ENCODE measurements at places on chromosomes 11 and 22. TPM values are rescaled to one million over a fixed set of nuclear protein-coding genes. Genes with fewer than 3 reads are reported as not detected.

OR52E8 gene
- total RNA-seq: not detected

SLC22A8 gene
- total RNA-seq: not detected

C11orf16 gene
- not detected for total RNA-seq

OR8A1 gene
- not detected for total RNA-seq

OR2D2 gene
- not detected for total RNA-seq

DNA sequence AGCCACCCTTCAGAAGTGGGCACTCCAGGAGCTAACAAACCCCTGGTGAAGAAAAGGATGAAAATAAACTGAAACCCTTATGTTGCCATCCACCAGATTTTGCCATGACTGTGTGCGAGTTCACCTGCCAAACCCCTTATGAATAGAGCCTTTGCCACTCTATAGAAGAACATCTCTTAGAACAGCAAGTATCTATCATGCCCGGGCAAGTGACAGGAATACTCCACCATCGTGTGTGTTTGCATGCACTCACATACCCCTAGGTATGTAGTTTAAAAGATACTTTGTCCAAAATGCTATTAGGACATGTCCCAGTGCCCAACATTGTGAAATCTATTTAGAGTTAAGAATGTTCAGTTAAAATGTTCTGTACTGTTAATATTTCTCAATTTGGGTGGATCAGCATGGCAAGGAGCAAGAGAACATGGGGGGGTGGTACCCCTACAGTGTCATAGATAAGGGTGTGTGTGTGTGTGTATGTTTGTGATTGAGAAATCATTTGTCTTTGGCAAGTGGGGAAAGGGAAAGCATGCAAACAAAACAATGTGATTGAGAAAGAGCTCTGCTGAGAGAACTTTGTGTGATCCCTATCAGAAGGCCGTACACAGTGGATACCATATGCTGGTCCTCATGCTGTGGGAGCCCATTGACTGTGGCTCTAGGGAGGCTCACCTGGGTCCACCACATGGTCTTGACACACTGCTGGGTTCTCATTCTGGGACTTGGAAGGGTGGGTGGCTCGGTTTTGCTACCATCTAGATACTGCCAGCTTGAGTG, 94.9 kb downstream of the ZBTB16 start:
- peak; percentile 75 for DNase-seq

DNA sequence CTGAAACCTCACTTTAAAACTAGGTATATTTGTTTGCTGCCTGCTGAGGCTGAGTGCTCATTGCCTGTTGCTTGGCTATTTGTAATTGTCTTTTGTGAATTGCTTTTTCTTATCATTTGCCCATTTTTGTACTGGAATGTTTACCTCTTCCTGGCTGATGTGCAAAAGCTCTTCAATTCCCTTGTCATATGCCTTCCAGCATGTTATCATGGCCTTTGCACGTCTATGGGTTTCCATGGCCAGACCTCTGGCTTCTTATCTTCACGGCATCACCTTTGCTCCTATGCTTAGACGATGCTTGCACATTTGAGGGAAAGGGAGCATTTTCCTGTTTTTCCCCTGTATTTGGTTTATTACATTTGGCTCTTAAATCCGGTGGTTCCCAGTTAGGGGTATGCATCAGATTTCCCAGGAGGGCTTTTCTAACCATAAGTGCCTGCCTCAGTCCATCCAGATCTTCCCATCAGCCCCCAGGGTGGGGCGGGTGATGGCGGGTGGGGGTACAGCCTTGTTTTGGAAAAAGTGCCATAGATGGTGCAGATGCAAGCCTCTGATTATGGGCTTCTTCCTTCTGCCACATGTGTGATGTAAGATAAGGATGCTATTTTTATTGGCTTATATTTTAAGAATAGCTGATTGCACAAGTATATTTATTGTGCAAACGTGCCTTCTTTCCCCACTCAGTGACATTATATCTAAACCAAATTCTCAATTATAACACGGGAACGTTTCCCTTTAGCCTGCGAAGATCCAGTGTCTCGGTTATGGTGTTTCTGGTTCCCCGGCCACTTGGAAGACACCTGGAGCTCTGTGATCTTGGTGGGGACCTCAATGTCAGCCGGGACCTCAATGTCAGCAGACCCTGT, 70.6 kb upstream of the SEPTIN5 start:
- peak; percentile 29 for DNase-seq

GRCh38 chr22:23803001-23803819, 16.4 kb downstream of the SMARCB1 start:
- no peak for DNase-seq

DNA sequence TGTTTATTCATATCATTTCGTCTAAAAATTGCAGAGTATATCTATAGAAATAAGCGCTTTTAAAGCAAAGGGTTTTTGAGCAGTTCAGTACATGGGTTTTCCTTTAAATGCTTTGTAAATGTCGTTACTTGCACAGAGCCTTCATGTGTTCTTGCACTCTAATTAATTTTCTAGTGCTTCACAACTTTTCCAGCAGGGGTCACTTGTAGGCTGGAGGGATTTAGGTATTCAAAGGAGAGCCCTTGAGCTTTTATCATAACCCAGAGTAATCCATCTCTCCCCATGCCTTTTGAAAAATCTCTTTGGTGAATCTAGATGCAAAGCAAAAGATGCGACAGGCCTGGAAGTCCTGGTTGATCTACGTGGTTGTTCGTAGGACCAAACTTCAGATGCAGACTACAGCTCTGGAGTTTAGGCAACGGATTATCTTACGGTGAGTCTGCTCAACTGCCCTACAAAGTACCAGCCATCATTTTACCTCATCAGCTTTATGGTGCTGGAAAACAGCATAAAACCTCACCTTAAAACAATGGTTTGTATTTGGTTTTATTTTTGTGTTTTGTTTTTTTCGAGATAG, 60.4 kb downstream of the SFI1 start:
- no peak for DNase-seq

DNA sequence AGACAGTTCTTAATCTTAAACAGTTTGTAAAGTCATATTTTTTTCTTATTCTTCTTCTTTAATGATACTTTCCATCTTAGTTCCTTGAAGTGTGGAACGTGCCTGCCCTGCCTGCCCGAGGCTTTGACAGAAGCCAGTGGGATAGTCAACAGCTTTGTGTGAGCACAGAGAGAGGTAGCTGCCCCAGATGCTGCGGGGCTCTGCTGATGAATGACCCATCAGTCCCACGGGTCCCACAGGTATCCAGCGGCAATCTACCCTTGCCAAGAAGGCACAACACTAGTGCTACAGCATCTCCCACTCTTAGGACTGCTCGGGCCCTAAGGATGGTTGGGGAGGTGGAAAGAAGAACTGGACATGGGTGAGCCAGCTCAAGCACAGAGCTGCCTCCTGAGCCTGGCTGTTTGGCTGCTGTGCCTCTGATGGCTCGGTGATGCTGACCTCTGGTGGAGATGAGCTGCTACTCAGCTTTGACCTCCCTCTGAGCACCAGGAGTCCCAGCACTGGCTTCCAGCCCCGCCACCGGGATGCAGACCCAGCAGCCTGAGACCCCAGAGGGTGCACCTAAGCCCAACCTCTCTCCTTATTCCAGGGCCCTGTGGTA, 11.8 kb upstream of the APLNR start:
- DNase-seq: peak; percentile 89

GRCh38 chr11:68012843-68013610, 2.9 kb downstream of the ALDH3B1 start:
- DNase-seq: no peak

DNA sequence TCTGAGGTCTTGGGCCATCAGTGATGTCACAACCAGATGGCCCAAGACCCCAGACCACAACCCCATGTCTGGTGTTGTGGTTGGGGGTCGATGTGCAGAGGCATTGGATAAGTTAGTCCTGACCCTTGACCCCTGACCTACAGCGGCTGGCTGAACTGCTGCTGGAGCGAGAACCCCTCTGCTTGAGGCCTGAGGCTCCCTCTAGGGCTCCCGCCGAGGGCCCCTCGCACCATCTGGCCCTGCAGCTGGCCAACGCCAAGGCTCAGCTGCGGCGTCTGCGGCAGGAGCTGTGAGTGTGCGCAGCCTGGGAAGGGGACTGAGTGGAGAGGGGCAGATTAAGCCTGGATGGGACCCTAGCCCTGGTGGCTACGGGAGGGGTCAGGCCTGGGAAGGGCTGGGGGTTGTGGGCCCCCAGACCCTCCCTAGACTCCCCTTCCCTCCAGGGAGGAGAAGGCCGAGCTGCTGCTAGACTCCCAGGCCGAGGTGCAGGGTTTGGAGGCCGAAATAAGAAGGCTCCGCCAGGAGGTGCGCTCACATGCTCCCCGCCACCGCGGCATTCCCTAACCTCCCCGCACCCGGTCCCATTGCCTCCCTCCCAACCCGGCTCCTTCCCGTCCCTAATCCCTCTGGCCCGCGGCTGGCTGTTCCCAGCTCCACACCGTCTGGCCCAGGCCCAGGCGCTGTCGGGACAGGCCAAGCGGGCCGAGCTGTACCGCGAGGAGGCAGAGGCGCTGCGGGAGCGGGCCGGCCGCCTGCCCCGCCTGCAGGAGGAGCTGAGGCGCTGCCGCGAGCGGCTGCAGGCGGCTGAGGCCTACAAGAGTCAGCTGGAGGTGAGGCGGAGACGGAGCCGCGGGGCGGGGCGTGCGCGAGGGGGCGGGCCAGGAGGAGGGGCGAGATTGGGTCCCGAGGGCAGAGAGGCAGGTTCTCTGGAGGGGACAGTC, 2.1 kb downstream of the CCDC88B start:
- peak; percentile 97 for DNase-seq

GRCh38 chr11:110850846-110851245, 138.6 kb upstream of the ARHGAP20 start:
- no peak for DNase-seq

DNA sequence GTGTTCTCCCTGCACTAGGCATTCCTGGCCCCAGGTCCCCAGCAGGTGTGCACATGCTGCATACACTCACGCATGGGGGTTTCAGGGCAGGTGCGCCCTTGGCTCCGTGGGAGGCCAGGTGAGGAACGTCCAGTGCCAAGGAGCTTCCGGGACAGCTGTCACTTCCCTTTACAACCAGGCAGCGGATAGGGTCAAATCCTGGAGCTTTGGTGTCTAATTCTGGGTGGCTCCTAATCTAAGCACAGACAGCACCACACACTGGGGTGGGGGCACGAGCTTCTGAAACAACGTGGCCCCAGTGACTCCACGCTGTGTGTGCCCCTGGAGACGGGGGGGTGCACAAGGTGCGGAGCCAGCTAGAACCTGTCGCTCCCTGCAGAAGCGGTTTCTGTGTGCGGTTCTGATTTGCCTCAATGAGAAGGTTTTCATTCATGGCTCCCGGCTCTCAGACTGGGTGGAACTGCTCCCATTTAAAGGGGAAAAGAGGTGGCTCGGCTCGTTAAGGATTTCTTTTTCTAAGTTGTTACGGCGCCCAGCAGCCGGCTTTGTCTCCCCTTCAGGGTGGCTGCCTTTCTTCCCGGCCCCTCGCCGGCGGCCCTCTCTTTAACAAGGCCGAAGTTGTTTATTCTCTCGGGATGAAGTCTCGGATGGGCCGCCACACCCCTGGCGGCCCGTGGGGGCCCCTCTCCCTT, 5.0 kb downstream of the CCND1 start:
- peak; percentile 71 for DNase-seq

- DNase-seq: no peak
Measured at GRCh38 chr22:49107561-49107960, 720.1 kb downstream of the BRD1 start.
